Stimulated activated effector memory CD8-positive, alpha-beta T cell treated with anti-CD3 and anti-CD28 coated beads, Interleukin-12 subunit alpha, Interleukin-12 subunit beta, amount 100 ng/mL, for 72 hours (primary cell): ENCODE measurements at places on chromosomes 2 and 18.
A peak's percentile ranks its signal among the peaks of the same experiment; 100 is the strongest.

- DNase-seq: peak; percentile 89
Measured at GRCh38 chr2:102240640-102241370, 54.0 kb downstream of the IL1RL2 start.

GRCh38 chr2:1781291-1782080, 37.2 kb upstream of the PXDN start:
- no peak for DNase-seq

- no peak for DNase-seq
Measured at GRCh38 chr18:65439188-65439587, 311.6 kb upstream of the CDH7 start.

GRCh38 chr18:21177822-21178221, 64.2 kb upstream of the GREB1L start:
- DNase-seq: no peak

DNA sequence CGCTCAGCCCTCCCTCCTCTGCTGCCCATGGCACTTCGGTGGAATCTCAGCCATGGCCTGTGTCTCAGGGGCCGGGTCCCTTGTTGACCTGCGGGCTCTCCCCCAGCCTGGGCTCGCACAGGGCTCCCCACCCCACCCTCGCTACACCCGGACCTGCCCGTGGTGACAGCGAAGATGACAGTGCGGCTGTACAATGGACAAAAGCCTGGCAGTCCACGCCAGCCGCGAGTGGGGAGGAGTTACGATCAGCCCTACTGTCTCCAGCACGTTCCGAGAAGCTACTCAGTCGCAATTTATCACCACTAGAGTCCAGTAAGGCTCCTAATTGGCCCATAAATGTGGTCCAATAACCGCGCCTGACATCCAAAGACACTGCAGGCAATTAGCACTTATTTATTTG, 31.6 kb downstream of the GBX2 start:
- no peak for DNase-seq

DNA sequence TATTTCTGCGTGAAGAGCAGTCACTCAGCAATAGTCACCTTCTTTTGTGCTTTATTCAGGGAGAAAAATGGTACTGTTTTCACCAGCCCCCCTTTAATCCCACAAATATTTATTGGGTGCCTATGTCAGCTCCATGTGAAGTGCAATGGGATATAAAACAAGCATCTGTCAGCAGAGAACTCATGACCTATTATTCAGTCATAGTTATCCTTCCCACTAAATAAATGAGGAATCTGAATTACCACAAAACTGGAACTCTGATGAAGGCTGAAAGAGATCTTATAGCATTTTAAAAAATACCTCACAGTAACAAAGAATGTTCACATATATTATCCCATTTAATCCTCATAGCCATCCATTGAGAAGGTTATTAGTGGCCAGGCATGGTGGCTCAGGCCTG, 45.8 kb downstream of the DHX57 start:
- DNase-seq: no peak
